Stomach (tissue), 19 donors: ENCODE measurements at places on chromosomes 13 and 19. TPM values are rescaled to one million over a fixed set of nuclear protein-coding genes. Genes with fewer than 3 reads are reported as not detected.

The LYPD5 gene
- not detected for total RNA-seq

The CACNA1A gene
- 6.4 TPM for total RNA-seq

The PRTN3 gene
- total RNA-seq, result not detected

DNA sequence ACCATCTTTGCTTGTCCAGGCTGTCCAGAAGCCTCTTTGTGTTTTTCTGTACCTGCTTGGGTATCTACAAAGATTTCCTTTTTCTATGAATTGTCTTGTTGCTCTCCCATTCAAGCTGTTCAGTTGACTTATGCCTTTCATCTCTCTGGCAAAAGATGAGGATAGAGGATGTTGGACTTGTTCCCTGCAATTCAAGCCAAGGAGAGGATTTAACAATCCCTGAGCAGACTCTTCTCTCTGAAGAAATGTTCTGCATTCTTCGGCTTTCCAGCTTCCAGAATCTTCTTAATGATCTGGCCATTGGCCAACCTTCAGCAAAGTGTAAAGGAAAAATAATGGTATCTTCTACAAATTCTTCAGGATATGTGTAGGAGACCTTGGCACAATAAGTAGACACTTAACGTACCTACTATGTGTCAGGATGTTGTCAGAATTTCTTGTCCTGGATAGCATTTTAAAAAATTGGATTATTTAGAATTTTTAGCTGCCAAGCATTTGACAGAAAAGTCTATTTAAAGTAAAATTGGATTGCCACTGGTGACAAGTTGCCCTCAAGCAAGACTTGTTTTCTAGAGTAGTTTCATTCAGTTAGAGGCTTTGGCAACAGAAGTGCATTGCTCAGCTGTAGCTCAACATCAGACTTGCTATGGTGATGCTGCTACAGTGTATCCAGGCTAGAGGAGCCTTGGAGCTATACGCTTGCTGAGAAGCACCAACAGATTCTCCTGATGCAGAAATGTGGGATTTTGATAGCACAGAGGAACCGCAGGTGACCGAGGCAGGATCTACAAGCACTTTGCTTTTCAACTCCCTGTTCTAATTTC, 455.7 kb downstream of the SUCLA2 start:
- H3K4me3 ChIP-seq, result no peak overlapping the region
- H3K27me3 ChIP-seq, result no peaks in the 10 kb centered on the region
- no peak overlapping the region for H3K27ac ChIP-seq
- H3K4me1 ChIP-seq, result peaks cover 6% of the 10 kb centered on the region
- DNase-seq, result peak; percentile 45

DNA sequence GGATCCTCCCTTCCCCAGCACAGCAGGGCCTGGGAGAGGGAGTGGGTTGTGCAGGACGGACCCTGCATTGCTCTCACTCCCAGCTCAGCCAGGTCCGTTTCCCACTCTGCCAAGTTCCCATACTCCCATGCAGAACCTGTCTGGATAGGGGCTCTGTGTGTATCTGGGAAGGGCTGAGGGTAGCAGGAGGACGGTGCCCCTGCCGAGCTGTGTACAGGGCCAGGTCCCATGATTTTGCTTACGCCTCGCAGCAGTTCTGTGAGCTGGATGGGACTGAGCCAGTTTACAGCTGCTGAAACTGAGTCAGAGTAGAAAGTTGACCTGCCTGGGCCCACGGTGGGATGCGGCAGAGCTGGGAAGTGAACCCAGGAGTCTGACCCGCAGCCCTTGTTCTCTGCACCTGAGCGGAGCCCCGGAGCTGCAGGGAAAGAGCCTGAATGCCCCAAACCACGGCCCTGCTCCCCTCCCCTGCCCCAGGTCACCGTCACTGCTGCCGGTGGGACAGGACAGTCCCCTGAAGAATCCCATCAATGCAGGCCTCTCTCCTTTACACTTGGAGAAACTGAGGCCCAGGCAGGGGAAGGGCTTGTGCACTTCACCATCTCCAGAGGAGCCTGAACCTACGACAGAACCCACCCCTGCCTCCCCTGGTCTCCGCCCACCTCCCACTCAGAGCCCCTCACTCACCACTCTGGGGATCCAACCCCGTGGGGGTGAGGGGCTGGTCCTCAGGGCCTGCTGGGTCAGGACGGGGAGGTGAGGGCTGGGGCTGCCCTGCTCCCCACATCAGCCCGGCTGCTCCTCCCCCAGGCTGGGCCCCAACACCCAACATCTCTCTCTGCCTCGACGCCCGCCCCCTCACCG, 3.5 kb downstream of the LILRB5 start:
- H3K4me3 ChIP-seq, result no peak overlapping the region
- no peaks in the 10 kb centered on the region for H3K36me3 ChIP-seq
- H3K4me1 ChIP-seq, result no peaks in the 10 kb centered on the region
- H3K27me3 ChIP-seq, result peaks cover 40% of the 10 kb centered on the region

DNA sequence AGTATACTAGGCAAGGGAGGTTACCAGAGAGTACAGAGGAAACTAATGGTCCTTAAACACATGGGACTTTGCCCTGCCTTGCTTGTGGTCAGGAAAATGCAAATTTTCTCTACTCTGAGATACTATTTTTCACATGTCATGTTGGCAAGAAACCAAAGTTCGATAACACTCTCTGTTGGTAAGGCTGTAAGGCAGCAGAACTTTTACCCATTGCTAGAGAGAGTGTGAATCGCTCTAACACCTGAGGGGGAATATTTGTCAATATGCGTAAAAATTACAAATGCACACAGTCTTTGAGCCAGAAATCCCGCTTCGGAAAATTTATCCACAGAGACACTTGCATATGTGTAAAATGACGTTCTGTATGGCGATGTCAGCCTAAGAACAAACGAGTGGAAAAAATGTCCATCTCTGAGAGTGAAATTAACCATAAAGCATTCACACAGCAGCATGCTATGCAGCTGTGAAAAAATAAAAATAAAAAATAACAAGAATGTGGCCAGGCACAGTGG, 9.5 kb upstream of the RFX1 start:
- no peaks in the 10 kb centered on the region for H3K4me1 ChIP-seq
- H3K27me3 ChIP-seq, result no peaks in the 10 kb centered on the region
- DNase-seq, result peak; percentile 83
- H3K36me3 ChIP-seq, result no peaks in the 10 kb centered on the region
- H3K27ac ChIP-seq, result no peak overlapping the region
- no peak overlapping the region for H3K4me3 ChIP-seq

DNA sequence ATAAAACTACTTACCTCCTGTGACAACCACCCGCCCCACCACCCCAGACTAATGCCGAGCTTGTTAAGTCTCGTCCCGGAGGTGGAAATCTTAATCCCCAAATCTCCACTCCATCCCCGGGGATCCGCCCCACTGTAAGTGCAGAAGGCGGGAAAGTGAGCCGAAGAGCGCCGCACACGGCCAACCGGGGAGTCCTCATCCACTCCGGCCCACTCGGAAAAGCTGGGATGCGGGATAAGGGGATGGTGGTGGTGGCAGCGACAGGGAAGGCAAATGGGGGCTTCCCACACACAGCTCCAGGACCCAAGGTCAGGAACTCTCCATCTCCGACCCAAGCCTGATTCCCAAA, 621 bp downstream of the FBL start:
- peak overlapping the region; percentile 90 for H3K4me3 ChIP-seq
- DNase-seq, result no peak
- H3K27me3 ChIP-seq, result no peaks in the 10 kb centered on the region
- peaks cover 55% of the 10 kb centered on the region for H3K4me1 ChIP-seq
- H3K27ac ChIP-seq, result peak overlapping the region; percentile 91
- no peaks in the 10 kb centered on the region for H3K36me3 ChIP-seq

DNA sequence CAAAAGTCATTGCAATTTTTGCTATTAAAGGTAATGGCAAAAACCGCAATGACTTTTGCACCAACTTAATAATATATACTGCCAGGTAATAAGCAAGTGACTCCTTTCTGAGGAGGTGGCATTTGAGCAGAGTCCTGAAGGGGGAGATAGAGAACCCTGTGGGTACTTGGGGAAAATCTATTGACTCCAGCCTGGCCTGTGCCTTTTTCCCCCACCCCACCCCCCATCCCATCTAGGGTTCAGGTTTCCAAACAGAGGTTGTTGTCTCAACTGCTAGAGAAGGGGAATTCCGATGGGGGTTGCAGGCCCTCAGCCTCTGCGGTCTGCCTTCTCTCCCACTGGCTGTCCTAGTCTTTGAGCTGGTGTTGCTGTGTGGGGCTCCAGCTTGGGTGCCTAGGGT, 11.5 kb downstream of the S1PR2 start:
- no peaks in the 10 kb centered on the region for H3K27me3 ChIP-seq
- DNase-seq, result peak; percentile 50
- H3K27ac ChIP-seq, result no peak overlapping the region
- peaks cover 18% of the 10 kb centered on the region for H3K36me3 ChIP-seq

DNA sequence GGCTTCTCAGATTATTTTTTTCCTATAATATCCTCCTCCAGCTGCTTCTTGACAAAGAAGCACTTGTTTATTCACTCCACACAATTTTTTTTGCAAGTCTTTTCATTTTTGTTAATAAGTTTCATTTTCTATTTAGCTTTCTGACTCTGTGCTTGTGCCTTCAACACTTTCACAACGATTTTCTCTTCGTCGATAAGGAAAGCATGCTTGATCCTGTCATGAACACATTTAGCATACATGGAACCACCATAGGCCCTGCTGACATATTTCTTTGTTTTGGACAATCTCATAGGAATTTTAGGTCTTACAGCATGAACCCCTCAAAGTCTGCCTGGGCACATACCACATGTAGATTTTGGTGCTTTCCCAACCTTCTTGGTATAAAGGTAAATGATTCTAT, 346.0 kb downstream of the KCNRG start:
- H3K36me3 ChIP-seq, result no peaks in the 10 kb centered on the region
- H3K27me3 ChIP-seq, result no peaks in the 10 kb centered on the region
- DNase-seq, result no peak
- H3K4me3 ChIP-seq, result no peak overlapping the region
- H3K4me1 ChIP-seq, result peaks cover 11% of the 10 kb centered on the region

DNA sequence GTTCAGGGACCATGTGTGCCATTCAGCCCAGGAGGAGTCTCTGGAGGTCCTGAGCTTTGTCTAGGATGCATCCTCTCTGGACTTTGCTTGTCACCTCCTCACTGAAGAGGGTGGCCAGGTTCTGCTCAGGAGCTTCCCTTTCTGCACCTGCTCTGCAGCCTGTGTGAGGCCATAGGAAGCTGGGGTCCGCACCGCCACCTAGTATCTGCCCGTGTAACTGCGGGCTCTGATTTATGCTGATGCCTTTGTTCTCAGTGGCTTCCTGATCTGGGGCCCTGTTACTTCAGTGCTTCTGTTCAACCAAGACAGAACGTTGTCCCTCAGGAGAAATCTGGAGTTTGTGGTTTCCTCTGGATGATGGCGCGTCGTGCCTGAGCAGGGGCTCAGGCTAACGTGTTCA, 15.5 kb downstream of the ZNF610 start:
- no peak for DNase-seq
- H3K36me3 ChIP-seq, result peaks cover 91% of the 10 kb centered on the region
- H3K4me3 ChIP-seq, result no peak overlapping the region
- no peaks in the 10 kb centered on the region for H3K4me1 ChIP-seq

DNA sequence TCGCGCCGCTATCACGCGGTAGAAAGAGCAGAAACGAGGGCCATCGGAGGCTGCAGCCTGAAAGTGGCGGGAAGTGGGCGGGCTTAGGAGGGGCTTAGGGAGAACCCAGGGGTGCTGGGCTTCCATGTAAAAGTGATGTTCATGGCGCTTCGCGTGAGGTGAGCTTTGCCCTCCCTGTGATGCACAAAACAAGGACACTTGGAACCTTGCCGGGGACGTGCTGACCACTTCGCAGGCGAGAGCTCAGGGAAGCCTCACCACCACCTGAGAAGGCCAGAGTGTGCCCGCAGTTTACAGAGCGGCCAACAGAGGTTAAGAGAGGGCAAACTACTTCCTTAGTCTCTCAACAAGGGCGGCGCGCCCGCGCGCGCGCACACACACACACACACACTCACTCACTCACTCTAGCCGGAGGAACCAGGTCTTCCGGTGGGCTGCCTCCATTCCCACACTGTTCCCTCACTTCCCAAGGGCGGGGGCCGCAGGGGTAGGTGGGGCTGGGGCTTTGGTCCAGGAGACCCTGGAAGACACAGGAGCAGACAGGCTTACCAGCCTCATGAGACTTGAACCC, 651 bp downstream of the GAPDHS start:
- H3K4me1 ChIP-seq, result no peaks in the 10 kb centered on the region
- H3K27ac ChIP-seq, result no peak overlapping the region
- H3K27me3 ChIP-seq, result no peaks in the 10 kb centered on the region
- H3K4me3 ChIP-seq, result no peak overlapping the region
- H3K36me3 ChIP-seq, result no peaks in the 10 kb centered on the region

DNA sequence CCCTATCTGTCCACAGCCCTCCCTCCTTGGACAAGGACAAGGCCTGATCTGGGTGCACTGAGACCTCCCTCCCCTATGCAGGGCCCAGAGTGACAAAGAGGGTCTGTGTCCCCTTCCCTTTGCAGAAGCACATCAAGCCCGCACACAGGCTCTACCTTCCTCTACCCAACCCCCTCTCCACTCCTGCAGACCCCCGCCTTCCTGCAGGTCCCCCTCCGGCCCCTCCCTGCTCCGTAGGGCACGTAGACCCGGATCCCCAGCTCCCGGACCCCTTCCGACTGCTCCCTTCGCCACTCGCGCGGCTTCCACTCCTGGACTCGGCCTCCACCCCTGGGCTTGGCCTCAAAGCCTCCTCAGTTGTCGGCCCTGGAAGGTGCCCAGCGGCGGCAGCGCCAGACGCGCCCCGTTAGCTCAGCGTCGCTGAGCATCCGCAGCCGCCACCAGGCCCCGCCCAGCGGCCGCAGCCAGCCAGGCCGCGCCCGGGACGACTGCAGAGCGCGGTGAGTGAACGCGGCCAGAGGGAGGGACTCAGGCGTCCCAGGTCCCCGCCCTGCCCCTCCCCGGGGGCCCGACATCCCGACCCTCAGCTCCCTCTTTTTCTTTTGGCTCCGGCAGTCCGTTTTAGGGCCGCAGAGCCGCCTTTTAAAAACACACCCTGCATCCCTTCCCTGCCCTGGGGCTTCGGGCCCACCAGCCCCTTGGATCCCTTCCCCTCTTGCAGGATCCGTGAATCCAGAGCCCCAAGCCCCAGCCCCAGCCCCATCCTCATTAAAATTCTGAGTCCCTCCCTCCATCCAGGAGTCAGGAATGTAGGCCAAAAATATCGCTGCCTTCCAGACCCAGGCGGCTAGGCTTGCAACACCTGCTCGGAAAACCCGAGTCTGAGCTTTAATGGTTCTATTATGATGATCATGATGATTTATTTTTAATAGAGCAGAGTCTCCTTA, 1.5 kb upstream of the MYADM start:
- DNase-seq, result peak; percentile 71
- H3K27ac ChIP-seq, result peak overlapping the region; percentile 94
- H3K27me3 ChIP-seq, result no peaks in the 10 kb centered on the region
- H3K4me1 ChIP-seq, result peaks cover 36% of the 10 kb centered on the region
- H3K4me3 ChIP-seq, result peak overlapping the region; percentile 80

GRCh38 chr13:32726374-32727037, 140.3 kb downstream of the PDS5B start:
- no peak overlapping the region for H3K4me3 ChIP-seq
- DNase-seq, result no peak
- H3K36me3 ChIP-seq, result peaks cover 4% of the 10 kb centered on the region
- H3K27me3 ChIP-seq, result no peaks in the 10 kb centered on the region
- no peak overlapping the region for H3K27ac ChIP-seq
